ENCODE measurements at places on chromosomes 4 and X.

GRCh38 chr4:147487616-147488015 lies 6.7 kb downstream of the EDNRA start:
- DNase-seq: peak; percentile 13

DNA sequence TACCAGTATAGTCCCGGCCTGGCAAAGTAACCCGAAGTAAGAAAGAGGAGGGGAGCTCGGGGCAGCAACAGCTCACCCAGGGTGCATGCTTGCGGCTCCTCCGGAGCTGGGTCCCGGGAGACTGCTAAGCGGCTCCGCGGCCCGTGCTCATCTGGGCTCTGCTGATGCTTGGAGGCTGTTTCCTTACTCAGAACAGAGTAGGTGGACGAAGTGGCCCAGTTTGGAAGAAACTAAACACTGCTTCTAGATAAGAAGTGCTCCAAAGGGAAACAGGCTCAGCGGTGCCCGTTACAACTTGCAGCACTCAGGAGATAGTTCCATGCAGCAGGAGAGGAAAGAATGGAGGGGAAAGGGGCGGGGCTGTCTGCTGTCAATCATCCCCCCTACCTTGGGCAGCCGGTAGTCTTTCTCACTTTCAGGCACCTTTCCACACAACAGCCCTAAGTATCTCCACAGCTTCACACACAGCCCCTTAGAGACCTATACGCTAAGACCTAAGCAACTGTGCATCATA lies at the start of gene COL4A6:
TSS of gene COL4A6 (minus strand) at position 313 of the 514 bp plus-strand sequence. CDS start at position 87, 226 bp downstream.
- DNase-seq: peak; percentile 14

DNA sequence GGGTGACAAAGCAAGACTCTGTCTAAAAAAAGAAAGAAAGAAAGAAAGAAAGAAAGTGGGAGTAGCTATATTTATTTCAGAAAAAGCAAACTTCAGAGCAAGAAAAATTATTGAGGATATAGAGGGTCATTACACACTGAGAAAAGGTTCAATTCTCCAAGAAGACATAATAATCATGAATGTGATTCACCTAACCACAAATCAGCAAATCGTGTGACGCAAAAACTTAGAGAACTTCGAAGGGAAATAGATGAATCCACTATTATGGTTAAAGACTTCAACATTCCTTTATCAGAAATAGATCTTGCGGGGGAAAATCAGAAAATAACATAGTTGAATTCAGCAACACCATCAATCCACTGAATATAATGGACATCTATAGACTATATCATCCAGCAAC lies 219.3 kb upstream of the LDB2 start:
- no peak for DNase-seq

DNA sequence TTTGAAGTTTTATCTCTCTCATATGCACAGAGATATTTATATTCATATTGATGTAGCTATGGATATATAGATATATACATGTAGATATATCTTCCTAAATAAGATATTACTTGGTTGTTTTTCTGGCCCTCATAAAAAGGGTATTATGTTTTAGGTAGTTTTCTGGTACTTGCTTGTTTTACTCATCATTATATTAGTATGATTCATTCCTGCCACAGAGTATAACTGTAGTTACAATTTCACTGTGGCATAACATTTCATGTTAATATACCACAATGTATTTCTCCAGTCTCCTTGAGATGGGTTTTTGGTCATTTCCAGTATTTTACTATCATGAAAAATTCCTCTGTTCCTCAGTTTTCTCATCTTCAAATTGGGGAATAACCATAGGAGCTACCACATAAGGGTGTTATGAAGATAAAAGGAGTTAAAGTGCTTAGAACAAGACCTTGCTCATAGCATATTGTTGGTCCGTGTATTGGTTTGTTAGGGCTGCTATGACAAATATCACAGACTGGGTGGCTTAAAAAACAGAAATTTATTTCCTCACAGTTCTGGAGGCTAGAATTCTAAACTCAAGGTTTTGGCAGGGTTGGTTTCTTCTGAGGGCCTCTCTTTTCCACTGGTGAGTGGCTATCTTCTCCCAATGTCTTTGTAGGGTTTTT lies 129.7 kb downstream of the TMEM164 start:
- no peak for DNase-seq

GRCh38 chrX:79631526-79631925 lies 264.4 kb upstream of the ITM2A start:
- DNase-seq: no peak

GRCh38 chr4:123830930-123831329 lies 434.3 kb downstream of the SPRY1 start:
- peak; percentile 94 for DNase-seq

DNA sequence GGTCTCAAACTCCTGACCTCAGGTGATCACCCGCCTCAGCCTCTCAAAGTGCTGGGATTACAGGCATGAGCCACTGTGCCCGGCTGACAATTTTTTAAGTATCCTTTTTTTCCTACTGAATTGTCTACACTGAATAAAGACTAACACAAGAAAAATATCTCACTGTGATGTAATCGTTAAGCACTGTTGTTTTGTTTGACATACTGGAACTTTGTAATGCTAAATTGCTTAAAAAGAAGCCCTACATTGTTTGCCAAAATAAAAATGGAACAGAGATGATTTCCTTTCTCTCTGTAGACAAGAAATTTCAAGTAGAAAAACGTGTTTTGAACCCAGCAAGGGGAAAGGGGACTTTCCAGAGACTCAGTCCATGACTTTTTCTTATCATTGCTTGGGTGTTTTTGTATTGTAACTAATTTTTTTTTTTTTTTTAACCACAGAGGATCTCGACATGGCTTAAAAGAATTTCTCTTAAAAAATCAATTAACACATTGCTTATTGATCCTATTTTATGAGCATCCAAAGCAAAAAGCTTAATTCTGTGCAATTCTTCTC lies 74.9 kb downstream of the TMEM156 start:
- peak; percentile 27 for DNase-seq

- no peak for DNase-seq
Measured at GRCh38 chrX:103220511-103221323, 5.8 kb downstream of the BEX4 start.

GRCh38 chrX:37677243-37677642 lies 8.3 kb upstream of the XK start:
- DNase-seq: no peak

GRCh38 chr4:94426783-94427182 lies 25.0 kb upstream of the PDLIM5 start:
- DNase-seq: no peak

DNA sequence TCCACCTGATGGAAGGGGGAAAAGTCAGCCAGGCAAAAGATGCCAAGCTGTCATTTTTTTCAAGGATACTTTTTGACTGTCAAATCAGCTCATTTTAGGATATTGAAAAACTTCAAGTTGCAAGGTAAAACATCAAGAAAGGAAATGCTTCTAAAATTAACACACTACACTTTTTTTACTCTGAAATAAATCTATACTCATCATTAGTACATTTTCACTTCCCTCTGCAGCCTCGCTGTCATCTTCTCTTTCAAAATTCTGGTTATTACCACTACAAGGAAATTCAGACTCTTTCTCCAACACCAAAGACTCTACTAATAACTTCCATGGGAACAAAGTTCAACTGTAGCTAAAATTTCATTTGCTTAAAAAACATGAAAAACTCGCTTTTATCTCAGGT lies 41.6 kb downstream of the APBB2 start:
- no peak for DNase-seq

DNA sequence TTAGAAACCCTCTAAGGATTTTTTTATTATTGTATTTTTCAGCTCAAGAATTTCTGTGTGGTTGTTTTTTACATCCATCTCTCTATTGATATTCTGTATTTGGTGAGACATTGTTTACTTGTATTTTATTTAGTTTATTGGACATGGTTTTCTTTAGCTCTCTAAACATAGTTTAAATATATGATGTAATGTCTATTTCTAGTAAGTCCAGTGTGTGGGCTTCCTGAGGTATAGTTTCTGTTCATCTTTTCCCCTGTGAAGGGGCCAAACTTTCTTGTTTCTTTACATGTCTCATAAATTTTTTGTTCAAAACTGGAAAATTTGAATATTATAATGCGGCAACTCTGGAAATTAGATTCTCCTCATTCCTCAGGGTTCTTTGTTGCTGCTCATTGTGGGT lies 28.2 kb upstream of the ATRX start:
- DNase-seq: no peak

- DNase-seq: no peak
Measured at GRCh38 chr4:129929052-129929451, 833.1 kb downstream of the C4orf33 start.

GRCh38 chrX:101057093-101057714 lies 5.3 kb upstream of the TRMT2B start:
- DNase-seq: no peak

DNA sequence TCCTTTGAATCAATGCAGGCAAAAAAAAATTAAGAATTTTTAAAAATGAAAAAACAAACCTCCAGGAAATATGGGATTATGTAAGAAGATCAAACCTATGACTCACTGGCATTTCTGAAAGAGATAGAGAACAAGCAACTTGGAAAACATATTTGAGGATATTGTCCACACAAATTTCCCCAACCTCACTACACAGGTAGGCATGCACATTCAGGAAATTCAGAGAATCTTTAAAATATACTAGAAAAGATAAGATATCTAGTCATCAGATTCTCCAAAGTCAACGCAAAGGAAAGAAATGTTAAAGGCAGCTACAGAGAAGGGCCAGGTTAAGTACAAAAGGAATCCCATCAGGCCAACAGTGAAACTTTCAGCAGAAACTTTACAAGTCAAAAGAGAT lies 85.6 kb downstream of the ANTXR2 start:
- DNase-seq: no peak

- DNase-seq: no peak
Measured at GRCh38 chr4:8400632-8401325, 39.7 kb downstream of the ACOX3 start.

- no peak for DNase-seq
Measured at GRCh38 chrX:115413246-115413878, 123.8 kb downstream of the LUZP4 start.

DNA sequence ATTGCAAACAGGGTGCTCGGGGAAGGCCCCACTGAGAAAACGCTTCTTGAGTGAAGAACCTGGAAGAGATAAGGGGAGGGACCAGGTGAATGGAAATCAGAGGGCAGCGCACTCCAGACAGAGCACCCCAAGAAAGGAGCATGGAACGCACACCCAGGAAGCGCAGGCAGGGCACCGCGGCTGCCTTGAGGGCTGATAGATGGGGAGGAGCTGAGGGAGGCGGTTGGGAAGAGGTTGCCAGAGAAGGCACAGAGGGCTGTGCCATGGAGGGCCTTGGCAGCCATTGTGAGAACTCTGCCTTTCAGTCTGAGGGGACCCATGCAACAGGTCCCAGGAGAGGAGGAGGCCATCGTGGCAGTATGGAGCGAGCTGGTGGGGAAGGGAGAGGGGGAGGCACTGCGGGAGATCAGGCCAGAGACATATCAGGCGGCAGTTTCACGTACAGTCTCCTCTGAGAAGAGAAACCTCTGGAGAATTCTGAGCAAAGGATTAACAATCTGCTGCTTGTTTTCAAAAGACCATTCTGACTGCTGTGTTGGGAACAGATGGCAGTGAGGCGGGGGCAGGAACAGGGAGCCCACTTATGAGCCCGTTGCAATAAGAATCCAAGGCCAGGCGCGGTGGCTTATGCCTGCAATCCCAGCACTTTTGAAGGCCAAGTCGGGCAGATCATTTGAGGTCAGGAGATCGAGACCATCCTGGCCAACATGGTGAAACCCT lies 83.7 kb downstream of the PCYT1B start:
- peak; percentile 13 for DNase-seq

DNA sequence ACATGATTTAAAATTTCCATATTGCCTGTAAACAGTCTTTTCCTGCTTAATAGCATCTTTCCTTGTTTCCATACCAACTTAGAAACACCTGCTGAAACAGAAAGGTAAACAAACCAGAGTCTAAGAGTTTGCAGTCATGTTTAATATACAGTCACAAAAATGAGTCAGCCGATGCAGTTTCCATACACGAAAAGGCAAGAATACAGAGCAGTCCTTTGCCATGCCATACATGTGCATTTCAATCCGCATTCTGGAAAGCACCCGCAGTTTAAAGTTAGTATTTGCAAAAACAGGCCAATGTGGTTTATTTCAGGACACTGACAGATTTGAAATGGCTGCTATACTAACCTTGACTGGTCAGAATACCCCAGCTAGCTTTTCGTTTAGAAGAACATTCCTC lies 32.1 kb downstream of the ASB5 start:
- no peak for DNase-seq

Measured in tongue (tissue), 3 donors.